NCI-H2081 treated with DMSO at 0.1 percent for 48 hours (cell line): ENCODE measurements at places on chromosomes 5 and 9.

DNA sequence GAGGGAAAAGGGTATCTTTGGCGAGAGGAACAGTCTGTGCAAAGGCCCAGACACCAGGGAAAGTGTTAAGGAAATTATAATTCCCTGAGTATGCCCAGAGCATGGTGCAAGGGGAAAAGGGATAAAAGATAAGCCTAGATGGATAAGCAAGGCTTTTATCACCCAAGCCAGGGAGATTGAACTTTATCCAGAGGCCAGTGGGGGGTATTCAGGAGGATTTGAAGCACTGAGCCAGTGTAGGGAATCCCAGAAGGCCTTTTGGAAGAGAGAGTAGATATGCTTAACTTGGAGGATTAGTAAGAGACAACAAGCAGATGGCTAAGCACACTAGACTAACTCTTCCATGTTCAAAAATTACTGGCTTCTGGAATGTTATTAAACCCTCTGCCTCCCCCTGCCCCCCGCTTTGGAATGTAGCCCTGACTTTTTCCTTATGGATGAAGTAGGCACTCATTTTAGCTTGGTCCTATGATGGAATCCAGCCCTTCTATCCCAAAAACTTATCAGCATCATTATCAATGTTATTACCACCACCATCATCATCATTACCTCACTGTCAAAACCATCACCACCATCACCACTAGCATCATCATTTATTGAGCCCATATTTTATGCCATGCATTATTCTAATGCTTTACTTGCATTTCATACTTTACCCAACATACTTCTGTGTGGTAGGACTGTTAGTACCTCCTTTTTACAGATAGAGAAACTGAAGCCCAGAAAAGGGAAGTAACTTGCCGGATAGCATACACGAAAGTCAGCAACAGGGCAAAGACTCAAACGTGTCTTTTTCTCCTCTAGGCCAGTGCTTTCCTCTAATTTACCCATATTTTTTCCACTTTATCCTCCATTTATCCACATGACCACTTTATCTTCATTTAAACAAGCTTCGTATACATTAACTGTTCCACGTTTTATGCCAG lies 237.0 kb downstream of the PAPPA start:
- DNase-seq = no peak

DNA sequence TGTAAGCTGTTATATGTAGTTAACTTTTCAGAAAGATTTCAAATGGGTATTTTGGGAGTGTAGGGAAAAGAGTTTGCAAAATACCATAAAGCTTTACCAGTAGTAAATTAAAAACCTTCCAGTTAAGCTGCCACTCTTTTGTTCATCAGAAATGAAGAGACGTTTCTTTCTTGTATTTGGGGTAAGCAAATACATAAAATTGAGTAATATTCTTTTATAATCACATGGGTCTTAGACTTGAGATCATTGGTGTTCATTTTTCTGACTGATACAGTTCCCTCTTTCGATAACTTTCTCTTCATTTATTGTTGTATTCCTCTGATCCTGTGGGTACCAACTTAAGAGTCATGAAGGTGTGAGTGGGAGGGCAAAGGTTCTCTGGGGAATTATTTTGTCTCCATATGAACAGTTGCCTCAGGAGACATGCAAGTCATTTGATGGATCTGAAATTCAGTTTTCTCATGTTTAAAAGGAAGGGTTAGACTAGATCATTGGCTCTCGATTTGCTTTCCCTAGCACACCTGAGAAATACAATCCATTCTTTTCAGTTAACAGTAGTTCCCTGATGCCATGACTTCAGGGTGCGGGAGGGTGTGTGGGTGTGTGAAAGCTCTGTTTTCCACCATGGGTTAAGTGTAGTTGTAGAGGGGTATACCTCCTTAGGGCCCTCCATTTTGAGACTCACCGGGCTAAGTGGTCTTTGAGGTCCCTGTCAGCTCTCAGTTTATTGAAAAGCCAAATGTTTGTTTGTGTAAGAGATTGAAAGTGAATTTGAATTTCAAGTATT lies 47.7 kb downstream of the CNTRL start:
- DNase-seq = no peak

DNA sequence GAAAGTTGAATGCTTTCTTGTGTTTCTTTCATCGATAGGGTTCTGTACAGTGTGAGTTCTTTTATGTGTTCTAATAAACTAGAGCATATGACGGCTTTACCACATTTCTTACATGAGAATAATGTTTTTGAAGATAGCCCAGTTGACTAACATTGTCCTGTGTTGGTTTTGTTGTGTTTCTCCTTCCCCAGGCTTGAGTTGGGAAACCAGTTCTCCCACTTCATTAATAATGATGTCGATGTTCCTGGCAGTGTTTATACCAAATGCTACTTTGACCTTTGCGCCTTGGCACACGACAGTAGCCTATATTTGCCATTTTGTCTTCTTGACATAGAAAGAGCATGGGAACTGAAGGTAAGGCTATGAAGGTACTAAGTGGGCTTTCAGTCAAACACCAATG lies 14.4 kb upstream of the ZNF782 start:
- no peak for DNase-seq

GRCh38 chr9:137828527-137829259 lies 48.9 kb upstream of the CACNA1B start:
- no peak for DNase-seq

DNA sequence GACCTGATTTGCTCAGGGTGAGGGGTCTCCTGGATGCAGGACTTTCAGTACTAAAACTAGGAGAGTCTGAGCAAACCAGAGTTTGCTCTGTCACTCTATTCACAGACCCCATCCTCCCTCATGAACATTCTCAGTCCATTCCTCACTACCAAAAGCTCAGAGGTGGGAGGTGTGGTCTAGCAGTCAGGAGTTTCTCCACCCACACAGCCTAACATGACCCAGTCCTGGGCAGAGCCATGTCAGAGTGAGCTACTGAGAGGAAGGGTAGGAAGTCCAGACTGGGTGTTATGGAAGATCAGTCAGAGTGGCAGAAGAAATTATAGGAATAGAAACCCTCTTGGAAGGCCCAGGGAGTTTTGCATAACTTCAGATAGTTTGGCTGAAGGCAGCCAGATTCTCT lies 113.3 kb upstream of the GRAMD2B start:
- DNase-seq = no peak

DNA sequence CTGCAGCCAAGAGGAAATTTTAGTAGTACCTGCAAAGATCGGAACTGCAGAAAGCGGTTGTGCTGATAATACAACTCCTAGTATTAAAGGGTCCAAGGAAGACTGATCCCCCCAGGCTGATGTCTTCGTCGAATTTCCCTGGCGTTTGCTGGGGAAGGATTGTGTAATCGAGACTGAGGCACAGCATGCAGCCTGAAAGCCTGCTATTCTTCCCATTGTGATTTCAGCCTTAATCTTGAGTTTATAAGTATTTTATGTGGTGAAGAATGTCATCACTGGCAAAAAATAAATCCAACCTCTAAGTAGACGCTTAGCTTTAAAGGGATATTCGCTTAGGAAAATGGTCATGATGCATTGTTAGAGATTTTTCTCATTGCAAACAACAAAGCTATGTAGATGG lies 21.3 kb upstream of the LMX1B start:
- DNase-seq = no peak

- DNase-seq = no peak
Observed at GRCh38 chr9:27457445-27457844, 66.6 kb upstream of the IFNK start.

GRCh38 chr5:177005619-177006264 lies 837 bp downstream of the UIMC1 start:
- no peak for DNase-seq

DNA sequence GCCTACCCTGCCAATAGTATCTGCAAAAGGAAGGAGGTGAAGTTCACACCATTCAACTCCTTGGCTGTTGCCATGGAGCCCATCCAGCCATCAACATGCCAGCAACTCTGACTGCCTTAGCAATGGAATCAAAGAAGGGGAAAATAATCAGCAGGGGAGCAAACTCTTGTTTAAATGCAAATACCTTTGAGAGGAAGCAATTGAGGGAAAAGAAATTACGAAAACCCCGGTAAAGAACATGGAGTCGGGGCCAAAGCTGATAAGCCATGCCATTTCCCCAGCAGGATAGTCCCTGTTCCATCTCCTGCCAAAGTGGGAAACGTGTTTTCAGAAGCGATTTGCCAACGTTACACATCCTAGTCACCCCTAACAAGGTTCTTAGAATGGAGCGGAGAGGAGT lies 69.0 kb downstream of the MFAP3 start:
- no peak for DNase-seq

DNA sequence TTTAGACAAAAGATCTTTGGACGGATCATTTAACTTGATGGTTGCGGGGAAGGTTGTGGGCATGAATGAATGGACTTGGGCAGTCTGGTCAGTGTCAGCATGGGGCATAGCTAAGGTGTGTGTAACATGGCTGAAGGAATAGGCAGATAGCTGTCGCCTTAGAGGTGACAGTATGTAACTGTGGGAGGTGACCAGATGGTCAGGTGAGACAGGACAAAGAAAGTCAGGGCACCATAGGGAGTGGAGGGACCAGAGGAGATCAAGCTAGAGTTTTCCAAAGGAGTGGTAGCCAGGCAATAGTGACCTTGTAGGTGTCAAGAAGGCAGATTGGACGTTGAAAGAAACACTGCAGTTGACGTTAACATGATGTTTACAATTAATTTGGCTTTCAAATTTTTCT lies 43.1 kb downstream of the MARCHF6 start:
- DNase-seq = no peak

DNA sequence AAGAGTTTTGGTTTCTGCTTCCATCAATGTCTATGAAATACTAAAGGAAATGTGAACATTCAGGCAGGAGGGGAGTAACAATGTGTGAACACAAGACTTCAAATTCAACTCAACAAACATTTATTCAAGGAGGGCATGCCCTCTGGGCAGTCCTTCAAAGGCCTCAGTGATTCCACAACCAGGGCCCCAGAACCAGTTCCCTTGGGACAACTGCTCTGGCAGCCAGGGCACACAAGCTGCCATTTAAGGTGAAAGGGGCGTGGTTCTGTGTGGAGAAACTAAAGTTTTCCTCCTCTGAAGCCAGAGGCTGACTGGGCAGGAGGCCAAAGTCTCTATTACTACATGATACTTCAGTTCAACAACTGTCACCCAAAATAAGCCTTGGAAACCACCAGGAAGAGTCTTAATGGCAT lies 3.2 kb downstream of the RBM18 start:
- DNase-seq = no peak

- no peak for DNase-seq
Observed at GRCh38 chr9:33465596-33466564, 7.8 kb downstream of the NOL6 start.

DNA sequence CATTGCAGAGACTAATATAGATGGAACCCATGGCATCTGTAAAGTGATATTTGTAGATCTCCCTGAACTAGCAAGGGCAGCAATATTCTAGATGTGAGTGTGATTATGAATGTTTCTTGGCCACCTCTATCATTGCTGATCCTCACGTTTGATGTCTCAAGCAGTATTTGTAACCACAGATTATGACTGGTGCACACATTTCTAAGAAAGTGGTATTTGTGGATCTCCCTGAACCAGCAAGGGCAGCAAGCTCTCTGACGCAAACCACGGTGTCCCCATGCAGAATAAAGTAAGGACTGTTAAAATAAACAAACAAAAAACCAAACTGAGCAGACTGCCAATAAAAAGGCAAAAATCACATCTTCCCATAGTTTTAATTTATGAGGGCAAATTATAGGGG lies 301.3 kb downstream of the CSNK1G3 start:
- no peak for DNase-seq

- DNase-seq = no peak
Observed at GRCh38 chr5:158874792-158875191, 224.9 kb downstream of the EBF1 start.

DNA sequence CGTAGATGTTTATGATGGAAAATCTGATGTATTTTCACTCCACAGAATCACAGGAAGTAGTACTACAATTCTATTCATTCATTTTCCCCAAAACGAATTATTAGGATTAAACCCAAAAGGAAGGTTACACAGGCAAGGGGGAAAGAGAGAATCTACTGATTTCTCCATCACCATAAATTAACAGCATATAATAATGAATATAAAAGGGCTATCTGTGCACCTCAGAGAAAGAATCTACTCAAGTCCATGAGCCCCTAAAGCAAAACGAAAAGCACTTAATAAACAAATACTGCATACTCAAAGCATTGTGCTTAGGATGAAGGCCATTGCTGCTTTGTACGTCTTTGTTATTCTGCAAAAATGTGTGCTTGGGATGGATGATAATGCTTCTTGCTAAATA lies 740.5 kb upstream of the SEMA6A start:
- DNase-seq = no peak

GRCh38 chr9:133115604-133116345 lies 5.3 kb downstream of the RALGDS start:
- DNase-seq = no peak

GRCh38 chr9:97529363-97530076 lies 28.1 kb downstream of the TMOD1 start:
- DNase-seq = no peak

DNA sequence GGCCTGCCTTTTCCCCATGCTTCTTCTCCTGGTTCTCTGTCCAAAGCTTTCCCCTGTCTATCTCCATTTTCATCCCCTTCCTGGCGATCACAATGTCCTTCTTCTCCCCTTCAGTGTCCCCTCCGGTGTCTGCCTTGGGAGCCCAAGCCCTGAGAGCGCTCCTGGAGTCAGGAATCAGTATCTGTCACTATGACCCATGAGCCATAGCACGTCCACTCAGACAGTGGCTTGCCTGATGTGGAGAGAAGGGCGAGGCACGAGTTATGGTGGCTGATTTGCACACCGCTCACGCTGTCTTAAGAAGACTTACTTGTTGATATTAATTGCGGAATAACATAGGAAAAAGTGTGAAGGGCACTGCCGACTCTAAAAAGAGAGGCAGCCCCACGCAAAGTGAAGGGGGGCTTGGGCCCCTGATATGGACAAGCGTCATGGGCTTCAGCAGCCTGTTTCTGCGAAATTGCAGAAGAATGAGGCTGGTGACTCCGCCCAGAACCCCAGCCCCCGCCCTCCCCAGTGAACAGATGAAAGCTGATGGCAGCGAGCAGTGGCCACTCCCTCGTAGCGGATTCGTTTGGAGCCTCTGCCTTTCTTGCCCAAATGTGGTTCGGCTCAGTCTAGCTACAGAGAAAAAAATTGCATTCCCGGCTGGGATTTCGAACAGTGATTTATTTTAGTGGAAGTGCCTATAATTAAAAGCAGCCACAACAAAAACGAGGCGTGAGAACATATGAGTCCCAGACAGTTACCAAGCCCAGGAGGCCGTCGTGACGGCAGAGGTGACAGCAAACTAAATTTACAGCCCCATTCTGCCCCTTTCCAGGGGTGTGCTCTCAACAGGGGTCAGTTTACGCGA lies 149.8 kb downstream of the ICE1 start:
- DNase-seq = no peak

DNA sequence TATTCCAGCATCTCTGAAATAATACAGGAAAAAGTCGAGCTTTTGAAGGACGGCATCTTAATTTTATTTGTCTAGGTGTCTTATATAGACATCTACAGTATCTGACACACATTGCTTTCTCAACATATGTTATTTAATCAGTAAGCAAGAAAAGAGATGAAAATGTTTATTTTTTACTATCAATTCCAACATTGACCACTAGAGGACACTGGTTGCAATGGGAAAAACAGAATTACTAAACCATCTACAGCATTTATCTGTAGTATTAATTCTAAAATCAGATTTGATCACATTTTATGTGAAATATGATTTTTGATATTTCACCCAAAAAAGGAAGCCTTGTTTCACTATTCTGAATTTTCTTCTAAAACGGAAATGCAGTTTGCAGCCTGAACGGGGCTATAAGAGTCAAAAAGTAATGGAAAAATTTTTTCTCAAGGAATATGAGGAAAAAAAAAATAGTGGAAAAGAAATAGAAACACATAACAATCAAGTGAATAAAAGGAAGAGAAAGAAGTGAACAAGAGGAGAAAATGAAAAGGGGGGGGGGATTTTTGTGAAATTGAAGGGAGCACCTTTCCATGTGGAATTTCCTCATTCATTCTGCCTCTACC lies 98.6 kb downstream of the OSTF1 start:
- no peak for DNase-seq
